ENCODE measurements at places on chromosomes 7 and 10.

DNA sequence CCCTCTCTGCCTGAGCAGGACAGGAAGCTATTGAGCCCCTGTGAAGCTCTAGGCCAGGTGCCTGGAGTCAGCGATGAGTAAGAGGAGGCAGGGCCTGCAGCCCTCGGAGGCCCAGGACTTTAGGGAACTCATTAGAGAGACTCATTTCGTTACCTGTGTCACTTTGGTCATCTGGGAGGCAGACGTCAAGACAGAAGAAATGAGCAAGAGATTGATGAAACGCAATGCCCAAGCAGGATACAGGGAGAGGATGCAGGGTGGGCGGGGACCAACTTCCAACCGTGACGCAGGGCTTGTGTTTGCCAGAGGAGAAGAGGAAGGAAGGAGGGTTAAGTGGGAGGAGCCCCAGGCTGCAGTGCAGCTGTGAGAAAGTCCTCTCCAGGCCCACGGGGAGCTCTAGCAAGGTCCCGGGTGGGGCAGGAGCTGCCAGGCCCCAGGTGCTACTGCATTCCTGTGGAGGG lies 26.4 kb upstream of the GNA12 start:
- DNase-seq: no peak

DNA sequence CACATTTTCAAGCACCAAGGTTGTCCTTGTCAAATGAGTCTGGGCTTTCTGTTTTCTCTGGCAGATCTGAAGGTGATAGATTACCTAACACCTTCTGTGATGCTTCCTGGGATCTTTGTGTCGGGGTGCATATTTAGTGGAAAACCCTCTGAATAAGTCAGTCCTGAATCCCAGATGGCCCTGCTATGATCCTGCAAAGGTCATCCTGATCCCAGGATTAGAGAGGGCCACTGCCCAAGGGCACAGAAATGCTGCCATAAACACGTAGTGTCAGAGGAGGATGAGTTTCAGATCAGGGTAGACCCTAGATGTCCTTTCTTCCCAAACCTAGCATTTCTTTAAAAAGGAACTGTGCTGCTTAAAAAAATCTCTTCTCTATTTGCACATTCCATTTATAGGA lies 19.0 kb downstream of the AGR2 start:
- DNase-seq: no peak

- DNase-seq: no peak
Measured at GRCh38 chr7:94029976-94030375, 25.8 kb upstream of the BET1 start.

DNA sequence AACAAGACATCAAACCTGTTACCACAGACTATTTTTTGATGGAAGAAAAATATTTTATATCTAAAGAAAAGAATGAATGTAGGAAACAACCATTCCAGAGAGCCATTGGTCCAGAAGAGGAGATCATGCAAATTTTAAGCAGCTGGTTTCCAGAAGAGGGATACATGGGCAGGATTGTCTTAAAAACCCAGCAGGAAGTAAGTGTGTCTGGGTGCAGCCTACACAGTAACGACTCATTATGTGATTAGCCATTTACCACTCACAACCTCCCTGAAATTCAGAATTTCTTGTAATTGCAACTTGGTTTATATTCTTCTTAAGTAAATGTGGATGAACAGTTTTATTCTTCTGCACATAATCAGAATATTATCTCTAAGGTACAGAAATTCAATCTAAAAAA lies 46.2 kb downstream of the NOC3L start:
- no peak for DNase-seq

- DNase-seq: no peak
Measured at GRCh38 chr7:79528421-79528820, 75.0 kb upstream of the MAGI2 start.

DNA sequence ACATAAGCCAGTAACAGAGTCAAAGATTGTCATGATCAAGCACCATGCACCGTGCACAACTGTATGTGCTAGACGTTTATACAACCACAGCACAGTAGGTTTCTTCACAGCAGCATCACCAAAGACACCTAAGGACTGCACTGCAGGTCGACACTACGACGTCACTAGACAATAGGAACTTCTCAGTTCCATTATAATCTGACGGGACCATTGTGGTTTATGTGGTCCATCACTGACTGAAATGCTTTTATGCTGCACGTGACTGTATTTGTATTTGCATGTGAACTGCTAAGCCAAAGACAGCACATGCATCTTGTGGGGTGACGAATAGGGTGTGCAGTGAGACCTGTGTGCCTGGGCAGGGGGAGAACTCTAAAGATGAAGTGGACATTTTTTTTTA lies 164.9 kb downstream of the PARD3 start:
- no peak for DNase-seq

GRCh38 chr10:35451151-35452016 lies 115.1 kb downstream of the CCNY start:
- DNase-seq: no peak

DNA sequence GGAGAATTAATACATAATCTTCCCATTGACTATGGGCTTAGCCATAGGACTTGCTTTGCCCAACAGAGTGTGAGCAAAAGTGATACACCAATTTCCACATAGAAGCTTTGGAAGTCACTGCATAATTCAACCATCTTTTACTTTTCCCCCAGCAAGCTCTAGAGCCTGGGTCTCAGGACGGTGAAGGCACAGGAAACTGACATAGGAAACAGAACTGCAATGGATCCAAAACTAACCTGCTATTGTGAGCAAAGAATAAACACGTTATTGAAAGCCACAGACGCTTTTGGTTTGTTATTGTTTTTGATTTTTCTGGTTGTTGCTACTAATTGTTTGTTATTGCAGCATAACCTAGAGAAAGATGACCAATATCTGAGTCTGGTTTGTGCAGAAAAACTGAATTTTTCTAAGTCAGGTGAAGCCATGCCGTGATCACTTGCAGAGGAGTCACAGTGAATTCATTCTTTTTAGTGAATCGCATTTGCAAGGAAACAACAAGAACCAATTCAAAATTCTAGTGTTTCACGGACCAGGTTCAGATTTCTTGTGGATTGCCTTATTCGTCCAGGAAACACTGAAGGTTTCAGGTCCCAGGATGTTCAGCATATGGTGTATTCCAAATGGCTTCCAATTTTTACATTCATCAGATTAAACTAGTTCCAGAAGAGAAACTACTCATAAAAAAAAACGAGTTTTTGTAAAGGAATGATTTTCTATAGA lies 52.8 kb downstream of the CUBN start:
- DNase-seq: no peak

DNA sequence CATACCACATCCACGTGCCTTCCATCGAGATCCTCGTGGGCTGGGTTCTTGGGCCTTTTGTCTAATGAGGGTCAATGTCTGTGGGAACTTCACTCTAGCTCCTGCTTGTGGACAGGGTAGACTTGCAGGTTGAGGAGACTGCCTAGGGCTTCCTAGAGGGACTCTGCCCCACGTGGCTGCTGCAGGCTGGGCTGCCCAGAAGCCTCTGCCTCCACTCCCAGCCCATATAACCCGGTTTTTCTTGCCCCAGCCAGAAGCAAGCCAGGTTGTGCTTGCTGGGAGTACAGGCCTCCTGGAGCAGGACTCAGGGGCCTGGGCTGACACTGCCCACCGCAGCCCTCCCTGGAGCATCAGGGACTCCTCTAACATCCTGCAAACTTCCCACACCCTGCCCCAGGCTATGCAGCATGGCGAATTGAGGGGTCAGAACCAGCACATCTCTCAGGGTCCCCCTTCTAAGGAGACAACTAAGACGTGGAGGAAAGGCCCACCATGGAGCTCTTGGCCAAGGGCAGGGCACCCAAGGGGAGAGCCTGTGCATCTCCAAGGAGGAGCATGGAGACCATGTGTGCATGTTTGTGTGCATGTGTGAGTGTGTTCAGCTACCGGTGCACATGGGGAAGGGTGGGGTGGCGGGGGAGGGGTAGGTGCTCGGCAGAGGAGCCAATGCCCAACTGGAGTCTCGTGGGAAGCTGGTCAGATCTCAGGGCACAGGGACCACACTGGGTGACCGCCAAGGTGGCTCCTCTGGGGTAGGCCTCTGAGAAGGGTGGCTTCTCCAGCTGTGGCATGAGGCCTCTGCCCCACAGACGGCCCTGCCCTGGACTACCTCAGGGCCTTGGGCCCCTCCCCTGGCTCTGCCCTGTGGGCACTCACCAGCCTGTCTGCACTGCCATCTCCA lies 62.6 kb downstream of the RASGEF1A start:
- no peak for DNase-seq

Data from stimulated activated CD8-positive, alpha-beta memory T cell treated with anti-CD3 and anti-CD28 coated beads, Interleukin-4, amount 100 ng/mL, for 4 hours (primary cell).